ENCODE measurements at places on chromosomes 16 and 17.
A peak's percentile ranks its signal among the peaks of the same experiment; 100 is the strongest.

- DNase-seq = no peak
Observed at GRCh38 chr17:16513873-16514272, 21.9 kb upstream of the LRRC75A start.

DNA sequence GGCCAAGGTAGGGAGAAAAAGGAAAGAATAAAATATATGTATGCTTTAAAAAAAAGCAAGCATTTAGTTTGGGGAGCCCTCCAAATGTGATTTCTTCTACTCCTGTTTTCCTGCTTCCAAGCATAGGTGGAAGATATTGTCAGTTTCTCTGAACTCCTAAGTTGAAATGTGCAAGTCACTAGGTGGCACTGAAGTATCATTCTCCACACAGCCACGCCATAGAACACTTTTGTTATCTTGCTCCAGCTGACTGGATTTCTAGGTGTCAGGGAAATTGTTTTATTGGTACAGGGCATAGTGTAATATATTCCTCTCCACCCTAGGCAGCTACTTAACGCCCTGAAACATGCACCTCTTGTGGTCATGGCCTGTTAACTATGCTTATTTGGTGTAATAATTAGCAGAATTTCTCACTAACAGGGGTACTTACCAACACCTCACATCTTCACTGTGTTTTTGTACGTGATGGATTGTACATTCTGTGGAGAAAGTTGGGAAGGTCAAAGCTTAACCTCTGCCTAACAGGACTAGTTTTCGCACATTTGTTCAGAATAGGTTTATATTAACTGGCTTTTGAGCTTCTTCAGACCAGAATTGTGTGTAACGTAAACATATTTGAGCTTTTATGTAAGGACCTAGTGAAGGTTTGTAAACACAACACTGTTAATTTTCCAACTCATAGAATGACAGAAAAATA lies 69.3 kb downstream of the FTO start:
- DNase-seq = peak; percentile 58

- DNase-seq = no peak
Observed at GRCh38 chr16:31081428-31082351, 7.1 kb downstream of the PRSS53 start.

GRCh38 chr17:72682605-72683004 lies 409.9 kb downstream of the SLC39A11 start:
- DNase-seq = no peak

- DNase-seq = no peak
Observed at GRCh38 chr17:69762359-69762758, 312.7 kb upstream of the KCNJ16 start.

DNA sequence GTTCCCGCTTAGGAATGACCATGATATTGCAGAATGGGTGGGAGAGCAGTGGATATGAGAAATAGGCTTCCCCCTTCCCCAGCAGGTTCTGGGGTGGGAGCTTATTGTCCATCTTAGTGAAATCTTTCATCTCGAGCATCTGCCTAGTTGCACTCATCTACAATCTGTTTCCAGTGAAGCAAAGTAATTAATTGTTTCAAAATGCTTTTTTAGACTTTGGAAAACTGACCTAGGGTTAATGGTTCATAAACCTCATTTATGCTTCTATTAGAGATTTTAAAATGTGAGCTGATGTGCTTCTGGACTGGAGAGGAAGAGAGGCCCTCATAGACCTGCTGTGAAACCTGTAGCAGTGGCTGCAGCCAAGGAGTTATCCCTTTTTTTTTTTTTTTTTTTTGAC lies 247.7 kb upstream of the XYLT1 start:
- no peak for DNase-seq

DNA sequence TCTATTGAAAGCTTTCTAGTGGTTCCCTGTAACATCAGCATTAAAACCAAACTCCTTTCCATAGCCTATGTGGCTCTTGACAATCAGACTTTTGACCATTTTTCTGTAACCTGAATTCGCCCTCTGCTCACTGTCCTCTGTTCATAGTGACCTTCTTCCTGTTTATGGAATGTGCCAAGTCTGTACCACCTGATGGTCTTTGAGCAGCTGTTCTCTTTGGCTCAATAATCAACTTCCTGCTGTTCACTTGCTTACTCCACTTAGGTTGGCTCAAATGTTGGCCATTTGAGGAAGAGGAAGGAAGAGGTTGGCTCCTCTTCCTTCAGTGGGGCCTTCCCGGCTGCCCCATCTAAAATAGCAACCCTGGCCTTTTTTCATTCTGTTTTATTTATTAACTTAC lies 251.5 kb downstream of the CA10 start:
- no peak for DNase-seq

GRCh38 chr17:60506312-60506711 lies 19.7 kb downstream of the APPBP2 start:
- DNase-seq = no peak

GRCh38 chr16:23357761-23358290 lies 55.7 kb downstream of the SCNN1B start:
- no peak for DNase-seq

- no peak for DNase-seq
Observed at GRCh38 chr17:213286-214105, 32.0 kb upstream of the DOC2B start.

- DNase-seq = no peak
Observed at GRCh38 chr16:87412371-87412995, 20.3 kb downstream of the MAP1LC3B start.

DNA sequence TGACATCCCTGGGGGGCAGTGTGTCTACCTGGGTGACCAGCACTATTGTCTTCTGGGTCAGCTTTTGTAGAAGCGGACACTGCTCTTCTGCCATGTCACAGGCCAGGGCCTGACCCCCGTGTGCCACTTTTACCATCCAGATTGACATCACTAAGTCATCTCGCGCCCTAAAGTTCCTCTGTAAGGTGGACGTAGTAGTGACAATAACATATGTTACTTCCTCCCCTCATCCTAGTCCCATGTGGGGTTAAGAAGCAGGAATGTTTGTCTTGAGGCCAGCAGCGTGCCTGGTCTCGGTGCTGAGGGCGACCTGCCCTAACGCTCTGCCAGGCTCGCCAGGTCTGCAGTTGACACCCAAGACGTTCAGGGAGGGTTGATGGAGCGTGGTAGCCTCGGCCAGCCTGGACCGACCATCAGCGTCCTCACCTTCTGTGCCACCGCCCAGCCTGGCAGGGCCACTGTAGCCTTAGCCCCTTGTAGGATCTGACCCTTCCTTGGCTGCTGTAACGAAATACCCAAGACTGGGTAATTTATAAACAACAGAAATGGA lies 20.7 kb downstream of the GAA start:
- DNase-seq = no peak

GRCh38 chr17:50039058-50039457 lies 16.9 kb upstream of the ITGA3 start:
- no peak for DNase-seq

DNA sequence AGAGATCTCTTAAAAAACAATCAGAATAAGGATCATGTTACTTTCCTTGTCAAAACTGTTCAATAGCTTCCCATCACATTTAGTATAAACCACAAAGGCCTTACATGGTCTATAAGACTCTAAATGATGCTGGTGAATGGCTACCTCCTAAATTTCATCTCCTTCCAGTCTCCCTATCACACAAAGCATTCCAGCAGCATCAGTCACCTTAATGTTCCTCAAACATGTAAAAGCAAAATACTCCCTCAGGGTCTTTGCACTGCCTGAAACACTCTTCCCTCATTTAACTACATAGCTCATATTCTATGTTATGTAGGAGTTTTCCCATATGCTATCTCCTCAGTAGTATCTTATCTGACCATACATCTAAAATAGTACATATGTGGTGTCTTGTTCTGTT lies 53.5 kb upstream of the INTS2 start:
- no peak for DNase-seq

GRCh38 chr17:72838068-72838467 lies 254.4 kb downstream of the SLC39A11 start:
- DNase-seq = no peak

- DNase-seq = peak; percentile 67
Observed at GRCh38 chr16:53509906-53510703, 7.1 kb upstream of the AKTIP start.

- no peak for DNase-seq
Observed at GRCh38 chr17:80254396-80255251, 6.0 kb upstream of the RNF213 start.

DNA sequence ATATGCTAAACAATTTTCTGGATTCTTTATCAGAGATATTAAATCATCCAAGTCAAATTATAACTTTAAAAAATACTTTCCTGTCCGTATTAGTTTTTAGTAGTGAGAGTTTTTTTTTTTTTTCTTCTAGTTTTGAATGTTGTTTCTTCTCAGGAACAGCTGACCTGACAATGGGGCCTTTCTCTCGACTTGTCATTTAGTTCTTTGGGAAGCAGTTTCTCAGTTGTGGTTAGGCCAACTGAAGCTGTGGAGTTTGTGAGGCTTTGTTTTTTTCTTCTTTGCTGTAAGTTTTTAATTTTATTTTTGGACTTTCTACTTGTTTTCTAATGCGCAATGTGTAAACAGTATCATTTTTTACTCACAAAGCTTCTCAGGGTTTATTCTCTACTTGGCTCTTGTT lies 140.8 kb downstream of the FTO start:
- DNase-seq = no peak

- DNase-seq = no peak
Observed at GRCh38 chr16:57462978-57463362, 491 bp downstream of the POLR2C start.

DNA sequence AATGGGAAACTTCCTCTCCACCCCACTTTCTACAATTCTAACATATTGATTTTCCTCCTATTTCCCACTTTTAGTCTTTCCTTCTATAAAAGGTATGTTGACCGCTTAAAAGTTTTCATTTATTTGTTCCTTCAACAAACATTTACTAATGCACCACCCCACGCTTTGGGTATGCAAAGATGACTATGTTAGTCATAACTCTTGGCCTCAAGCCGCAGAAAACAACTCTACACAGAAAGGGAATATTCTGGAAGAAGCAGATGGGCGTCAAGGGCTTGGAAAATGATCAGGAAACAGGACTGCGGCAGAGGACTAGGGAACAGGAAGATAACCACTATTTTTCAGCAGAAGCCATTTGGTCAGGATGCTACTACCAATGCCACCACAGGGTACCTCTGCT lies 56.8 kb upstream of the FA2H start:
- DNase-seq = no peak

- DNase-seq = no peak
Observed at GRCh38 chr16:55815320-55815719, 17.6 kb downstream of the CES1 start.

GRCh38 chr17:1179818-1180742 lies at the start of gene ABR:
ABR (minus strand) TSS chr17:1179981; CDS start chr17:1179727, 254 bp downstream.
- no peak for DNase-seq

DNA sequence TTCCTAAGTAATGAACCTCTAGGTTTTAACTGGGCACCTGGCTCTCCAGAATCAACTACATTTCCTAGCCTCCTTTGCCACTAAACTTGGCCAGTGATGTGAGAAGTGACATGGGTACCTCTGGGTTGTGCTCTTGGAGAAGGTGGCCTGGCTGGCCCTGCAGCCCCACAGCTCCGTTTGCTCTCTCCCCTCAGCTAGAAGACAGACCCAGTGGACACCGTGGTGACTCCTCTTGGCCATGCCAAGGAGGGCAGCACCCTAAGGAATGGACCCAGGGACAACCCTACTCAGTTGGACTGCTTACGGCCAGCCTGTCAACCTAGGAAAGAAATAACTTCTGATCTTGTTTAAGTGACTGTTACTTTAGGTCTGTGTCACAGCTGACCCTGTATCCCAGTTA lies 151.4 kb downstream of the TMEM132E start:
- DNase-seq = no peak

- DNase-seq = no peak
Observed at GRCh38 chr17:3812771-3813170, 11.8 kb upstream of the ITGAE start.

- no peak for DNase-seq
Observed at GRCh38 chr17:14169901-14170300, 66.8 kb downstream of the CDRT15 start.

DNA sequence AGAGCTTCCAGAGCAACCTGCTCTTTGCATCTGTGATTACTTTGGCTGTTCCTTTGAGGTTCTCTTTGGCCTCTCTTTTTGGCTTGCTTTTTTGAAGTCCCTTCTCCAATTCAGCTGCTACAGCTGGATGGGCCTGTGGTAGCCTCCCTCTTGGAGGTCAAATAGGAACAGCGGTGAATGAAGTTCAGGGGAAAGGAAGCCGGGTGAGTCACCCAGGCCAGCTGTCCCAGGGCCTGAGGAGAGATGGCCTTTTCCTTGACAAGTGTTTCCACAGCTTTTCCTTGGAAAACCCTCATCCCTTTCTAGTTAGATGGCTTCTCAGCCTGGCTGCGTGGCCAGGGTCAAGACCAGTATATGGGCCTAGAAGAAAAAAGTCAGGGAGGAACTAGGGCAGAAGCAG lies 103.1 kb downstream of the STX8 start:
- no peak for DNase-seq

GRCh38 chr17:29777663-29778062 lies 152.4 kb downstream of the SSH2 start:
- no peak for DNase-seq

DNA sequence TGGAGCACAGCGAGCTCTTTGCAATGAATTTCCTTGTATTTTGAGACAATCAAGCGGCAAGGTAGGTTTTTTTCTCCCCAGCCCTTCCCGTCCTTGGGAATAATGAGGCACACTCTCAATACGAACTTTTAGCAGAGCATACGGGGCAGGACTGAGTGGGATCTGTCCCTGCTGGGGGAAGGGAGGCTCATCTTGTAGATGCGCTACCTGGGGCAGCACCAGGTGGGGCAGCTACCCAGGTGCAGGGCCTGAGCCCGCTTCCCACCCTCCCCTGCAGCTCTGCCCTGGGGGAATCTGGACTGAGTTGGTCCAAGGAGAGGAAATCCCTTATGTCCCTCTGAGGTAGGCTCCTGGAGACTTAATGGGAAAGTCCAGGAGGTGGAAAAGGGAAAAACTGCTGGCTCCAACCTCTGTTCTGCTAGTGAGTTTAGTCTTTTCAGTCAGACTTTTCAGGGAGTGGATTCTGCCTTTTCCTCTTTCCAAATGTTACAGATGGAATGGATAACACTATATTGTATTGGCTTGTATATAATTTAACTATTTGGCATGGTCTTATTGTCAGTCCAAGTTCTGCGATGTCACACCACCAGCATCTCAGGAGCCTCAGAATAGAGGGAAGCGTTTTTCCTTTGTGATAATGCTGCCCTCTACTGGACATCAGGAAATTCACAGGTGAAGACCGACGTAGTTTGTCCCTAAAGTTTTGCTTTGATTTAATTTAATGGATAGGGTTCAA lies 9.6 kb upstream of the CES1 start:
- DNase-seq = peak; percentile 32

DNA sequence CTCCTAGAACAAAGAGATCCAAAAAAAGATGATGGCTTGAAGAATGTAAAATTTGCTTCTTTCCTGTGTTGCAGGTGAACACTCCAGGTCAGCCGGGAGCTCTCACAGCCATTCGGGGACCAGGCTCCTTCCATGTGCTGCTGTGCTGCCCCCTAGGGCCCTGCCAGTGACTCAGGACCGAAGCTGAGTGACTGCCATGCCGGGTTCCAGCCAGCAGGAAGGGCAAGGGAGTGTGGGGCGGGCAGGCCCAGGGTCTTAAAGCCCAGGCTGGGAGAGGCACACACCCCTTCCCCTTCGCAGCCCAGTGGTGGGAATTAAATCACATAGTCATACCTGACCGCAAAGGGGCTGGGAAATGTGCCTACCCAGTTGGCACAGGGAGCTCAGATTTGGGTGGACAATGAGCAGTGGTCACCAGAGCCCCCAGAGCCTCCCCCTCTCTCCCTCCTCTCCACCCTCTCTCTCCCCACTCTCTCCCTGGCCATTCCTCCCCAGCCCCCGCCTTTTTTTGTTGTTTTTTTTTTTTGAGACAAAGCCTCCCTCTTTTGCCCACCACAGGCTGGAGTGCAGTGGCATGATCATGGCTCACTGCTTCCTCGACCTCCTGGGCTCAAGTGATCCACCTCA lies 11.5 kb downstream of the EPOP start:
- DNase-seq = no peak

- peak; percentile 8 for DNase-seq
Observed at GRCh38 chr16:51818342-51818944, 667.4 kb upstream of the SALL1 start.
